ENCODE measurements at places on chromosomes 7 and 10.

GRCh38 chr7:81583882-81584533, 185.8 kb downstream of the HGF start:
- no peak for DNase-seq

DNA sequence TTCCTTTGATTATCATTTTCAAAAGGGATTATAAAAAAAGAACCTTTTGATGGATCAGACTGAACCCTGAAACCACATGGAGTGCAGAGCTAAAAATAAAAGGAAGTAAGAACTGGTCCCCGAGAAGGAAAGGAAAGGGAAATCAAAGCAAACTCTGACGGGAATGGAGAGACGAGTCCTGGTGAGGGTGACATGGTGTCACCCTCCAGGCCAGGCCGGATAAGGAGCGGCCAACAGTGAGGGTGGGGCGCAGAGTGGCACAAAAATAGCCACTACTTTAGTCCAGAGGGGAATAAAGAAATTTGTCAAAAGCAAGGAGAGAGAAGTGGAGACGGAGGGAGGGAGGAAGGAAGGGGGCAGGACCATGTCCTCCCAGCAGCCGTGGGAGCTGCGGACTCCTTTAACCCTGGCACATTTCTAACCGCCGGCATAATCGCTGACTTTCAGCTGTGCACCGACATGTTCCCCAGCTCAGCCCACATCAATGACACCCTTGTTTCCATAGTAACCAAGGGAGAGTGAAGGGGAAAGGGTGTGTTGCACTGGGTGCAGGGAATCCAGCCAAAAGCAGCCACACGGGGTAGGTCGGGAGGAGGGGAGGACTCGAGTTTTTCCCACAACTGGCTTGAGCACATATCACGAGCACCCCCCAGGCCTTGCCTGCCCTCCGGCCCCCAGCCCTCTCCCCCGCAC, 29.7 kb downstream of the TRIM8 start:
- peak; percentile 48 for DNase-seq

DNA sequence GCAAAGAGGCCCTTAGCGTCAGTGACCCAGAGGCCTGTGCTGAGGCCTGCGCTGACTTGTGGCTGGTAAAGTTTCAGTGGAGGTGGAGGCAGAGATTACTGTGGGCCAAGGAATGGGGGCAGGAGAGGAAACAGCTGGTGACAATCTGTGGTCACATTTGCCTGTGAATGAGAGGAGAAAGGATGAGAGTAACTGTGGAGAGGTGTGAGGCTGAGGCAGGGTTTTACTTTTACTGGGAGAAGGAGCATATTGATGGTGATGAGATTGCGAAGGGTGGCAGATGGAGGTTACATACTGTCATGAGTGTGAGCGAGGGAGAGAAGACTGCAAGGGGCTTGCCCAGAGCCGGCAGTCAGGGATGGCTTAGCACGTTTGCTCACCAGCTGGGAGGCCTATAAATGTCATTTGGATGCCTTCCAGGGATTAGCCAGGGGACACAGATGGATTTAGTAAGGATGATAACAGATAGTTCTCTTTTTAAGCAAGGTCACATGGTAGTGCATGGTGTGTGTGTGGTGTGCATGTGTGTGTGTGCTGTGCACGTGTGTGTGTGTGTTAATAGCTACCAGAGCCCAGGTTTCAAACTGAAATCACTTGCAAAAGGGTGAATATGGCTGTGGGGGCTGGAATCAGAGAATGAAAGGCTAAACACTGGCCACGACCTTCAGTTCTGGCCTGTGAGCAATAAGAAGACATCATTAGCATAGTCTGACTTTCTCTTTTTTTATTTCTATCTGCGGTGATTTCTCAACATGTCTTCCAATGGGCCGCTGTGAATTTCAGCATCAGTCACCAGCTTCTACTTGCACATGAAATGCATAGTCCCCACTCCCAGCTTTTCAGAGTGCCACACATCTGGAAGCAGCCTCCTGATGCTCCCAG, 291.5 kb upstream of the ZNF32 start:
- DNase-seq: no peak

DNA sequence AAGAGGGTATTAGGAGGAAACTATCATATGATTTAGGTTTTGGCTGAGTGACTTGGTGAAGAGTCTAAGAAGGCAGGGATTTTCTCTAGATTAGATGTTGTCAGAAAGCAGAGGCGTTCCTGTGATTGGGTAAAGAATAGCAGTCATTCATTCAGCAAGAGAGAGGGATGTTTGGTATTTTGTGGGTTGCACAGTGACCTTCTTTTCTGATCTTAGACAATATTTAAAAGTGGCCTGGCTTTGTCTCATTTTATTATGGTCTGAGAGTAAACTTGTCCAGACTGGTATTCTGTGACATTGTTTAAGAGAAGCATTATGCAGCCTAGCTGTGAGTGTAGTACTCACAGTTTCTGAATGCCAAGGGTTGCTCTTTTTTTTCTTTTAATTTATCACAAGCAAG, 18.5 kb downstream of the HYAL4 start:
- DNase-seq: no peak

GRCh38 chr7:86747698-86748097, 104.0 kb downstream of the GRM3 start:
- DNase-seq: no peak

GRCh38 chr7:43072530-43072929, 39.9 kb upstream of the HECW1 start:
- DNase-seq: no peak

DNA sequence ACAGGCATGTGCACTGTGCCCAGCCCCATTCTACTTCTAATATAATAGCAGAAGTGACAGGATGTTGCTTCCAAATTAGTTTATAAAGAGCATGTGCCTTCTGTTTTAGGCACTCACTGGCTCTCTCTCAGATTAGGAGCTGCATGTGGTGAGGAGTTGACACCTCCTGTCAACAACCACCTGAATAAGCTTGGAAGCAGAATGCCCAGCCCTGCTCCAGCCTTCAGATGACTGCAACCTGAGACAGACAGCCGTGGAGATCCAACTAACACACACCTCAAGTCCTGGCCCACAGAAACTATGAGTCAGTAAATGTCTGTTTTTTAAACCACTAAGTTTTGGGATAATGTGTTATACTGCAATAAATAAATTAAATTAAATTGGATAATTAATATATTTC, 54.5 kb downstream of the PARD3 start:
- no peak for DNase-seq

DNA sequence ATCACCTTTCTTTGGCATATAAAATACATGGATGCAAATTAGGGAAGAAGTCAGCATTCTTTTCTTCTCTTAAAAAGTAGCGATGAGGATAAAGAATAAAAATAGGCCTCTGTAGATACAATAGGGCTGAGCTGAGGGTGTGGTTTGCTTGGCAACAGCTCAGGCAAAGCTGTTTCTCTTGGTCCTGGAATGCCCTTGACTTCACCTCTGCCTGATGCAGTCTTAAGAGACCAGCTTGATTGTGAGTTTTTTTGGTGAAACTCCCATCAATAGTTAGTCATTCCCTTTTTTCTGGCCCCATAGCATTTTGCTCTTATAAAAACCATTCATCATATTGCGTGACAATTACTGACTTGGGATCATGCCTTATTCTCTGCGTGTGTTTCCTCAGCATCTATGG, 42.1 kb upstream of the MKLN1 start:
- DNase-seq: no peak

DNA sequence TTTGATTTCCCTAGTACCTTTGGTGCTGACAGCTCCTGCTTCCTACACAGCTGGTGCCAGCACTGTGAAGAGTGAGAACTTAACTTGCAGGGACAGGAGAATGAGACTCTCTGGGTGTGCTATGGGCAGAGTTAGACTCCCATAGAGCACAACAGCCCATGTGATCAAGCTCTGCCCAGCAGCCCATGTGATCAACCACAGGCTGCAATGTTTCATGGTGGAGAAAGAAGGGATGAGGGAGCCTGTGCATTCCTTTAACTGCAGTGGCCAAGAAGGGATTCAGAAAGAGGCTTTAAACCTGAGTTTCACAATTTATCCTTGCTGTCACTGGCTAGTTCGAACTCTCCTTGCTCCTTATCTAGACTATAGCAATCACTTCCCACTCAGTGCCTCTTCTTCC, 10.0 kb upstream of the MEST start:
- no peak for DNase-seq

- no peak for DNase-seq
Observed at GRCh38 chr10:3064423-3064822, 2.9 kb upstream of the PFKP start.

GRCh38 chr7:17696422-17696821, 243.9 kb downstream of the SNX13 start:
- no peak for DNase-seq

DNA sequence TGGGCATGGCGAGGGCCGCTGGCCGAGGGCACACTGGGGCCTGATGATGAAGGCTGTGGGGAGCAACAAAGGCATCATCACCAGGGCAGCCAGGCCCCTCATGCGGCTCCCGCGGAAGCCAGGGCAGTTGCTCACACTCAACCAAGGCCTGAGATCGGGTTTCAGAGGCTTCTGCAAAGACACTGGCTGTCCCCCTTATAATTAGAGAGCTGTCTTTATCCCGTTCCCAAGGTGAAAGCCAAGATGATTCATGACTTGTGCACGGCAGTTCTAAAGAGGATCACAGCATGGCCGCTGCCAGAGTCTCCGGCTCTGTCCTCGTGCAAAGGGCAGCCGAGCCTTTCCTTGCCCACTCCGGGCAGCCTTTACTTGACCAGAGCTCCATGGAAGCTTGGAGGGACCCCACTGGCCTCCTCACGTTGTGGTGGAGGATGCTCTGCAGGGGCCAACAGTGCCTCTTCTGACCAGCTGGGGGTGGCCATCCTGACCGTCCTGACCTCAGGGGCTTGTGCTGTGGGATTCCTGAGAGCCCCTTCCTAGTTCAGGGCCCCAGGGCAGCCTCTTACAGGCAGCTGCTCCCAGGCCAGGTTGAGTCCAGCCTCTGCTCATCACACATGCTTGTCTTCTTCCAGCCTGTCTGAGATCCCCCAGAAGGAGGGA, 82.3 kb downstream of the PRKAG2 start:
- no peak for DNase-seq

DNA sequence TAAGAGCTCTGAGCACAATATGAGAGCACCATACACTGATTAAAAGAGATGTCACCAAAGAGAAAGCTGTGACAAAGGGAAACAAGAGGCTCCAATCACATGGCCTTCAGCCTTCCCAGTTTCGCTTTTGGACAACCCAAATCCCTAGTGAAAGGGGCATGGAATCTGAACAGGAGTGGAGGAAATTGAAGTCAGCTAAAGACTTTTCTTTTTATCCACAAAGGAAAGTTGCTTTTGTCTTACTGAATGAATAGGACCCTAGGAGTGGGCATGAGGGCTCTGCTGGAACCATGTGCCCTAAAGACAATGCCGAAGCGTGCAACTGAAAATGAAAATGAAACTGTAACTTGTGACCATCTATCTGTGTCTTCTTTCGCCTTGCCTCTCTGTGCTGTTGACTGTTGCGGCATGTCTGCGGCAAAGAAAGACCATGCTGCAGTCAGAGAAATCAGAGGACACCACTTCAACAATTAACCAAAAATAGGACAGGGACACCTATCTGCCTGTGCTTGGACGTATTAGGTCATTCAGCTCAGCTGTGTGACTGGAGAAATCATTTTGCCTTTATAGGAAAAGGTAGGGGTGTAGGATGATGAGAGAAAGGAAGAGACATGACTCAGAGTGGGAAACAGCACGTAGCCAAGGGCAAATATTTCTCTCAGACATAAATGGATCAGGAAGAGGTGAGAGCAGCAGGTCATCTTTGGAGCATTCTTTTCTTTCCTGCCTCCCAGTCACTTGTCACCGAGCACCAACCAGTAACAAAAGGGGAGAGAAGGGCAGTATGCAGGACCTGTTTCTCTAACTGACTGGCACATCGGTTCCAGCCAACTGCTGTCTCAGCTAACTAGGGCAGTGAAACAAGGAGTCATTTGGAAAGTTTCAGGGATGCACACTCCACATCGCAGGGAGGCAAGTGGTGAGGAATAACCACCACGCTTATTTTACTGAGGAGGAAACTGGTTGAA, 12.3 kb downstream of the CAV2 start:
- no peak for DNase-seq

DNA sequence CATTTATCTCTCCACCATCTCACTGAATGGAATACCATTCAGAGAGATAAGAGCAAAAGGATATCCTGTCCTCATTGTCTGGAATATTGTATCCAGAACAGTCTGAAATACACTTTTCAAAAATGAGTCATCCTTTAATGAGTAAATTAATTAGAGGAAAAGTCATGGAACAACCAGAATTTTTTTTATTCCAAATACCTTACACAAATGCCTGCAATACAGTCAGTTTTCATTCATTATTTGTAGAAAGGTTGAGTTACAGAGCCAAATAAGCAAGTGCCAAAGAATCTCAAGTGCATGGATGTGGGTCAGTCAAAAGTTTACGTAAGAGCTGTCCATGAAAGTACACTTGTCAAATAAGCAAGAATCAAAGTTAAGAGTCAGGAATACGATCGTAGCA, 482.6 kb downstream of the IPMK start:
- DNase-seq: no peak

- no peak for DNase-seq
Observed at GRCh38 chr10:74223755-74224529, 72.9 kb downstream of the ADK start.

GRCh38 chr10:28850784-28851183, 173.5 kb downstream of the BAMBI start:
- DNase-seq: no peak

GRCh38 chr10:32061440-32061839, 5.2 kb upstream of the KIF5B start:
- no peak for DNase-seq

- peak; percentile 79 for DNase-seq
Observed at GRCh38 chr10:43138021-43138756, at the start of gene CSGALNACT2. Gene CSGALNACT2 (plus strand): TSS chr10:43138445. CDS start chr10:43155150, 16,705 bp downstream.

DNA sequence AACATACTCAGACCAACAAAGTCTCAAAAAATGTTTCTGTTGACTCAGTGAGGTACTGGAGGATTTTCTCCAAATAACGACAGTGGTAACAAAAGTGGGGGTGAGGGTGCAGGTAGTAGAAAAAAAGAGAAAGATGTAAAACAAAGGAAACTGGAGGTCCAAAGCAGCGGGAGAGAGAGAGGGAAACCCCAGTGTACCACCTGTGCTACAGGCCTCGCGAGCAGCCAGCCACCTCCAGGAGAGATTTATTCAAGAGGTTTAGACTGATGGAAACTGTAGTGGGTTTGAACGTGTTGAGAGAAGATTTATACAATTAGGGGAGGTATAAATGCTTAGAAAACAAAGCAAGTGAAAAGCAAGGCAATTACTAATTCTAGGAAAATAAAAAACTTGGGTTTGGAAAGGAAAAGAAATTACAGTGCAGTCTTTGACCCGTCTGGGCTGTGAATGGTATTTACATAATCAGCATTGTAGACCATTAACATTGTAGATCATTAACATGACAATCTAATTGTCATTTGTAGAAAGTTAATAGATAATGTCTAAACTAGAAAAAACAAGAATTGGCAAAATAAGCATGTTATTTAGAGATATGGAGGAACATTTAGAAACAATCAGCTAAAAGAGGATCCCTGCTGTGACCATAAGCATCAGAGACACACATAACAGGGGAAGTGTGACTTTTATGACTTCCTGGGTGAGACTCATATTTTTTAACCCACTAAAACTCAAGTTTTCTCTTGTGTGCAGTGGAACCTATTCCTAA, 180.0 kb downstream of the RELN start:
- no peak for DNase-seq

- no peak for DNase-seq
Observed at GRCh38 chr10:59839576-59839975, 66.8 kb downstream of the CCDC6 start.

- DNase-seq: no peak
Observed at GRCh38 chr10:44198780-44199097, 186.2 kb downstream of the CXCL12 start.

- DNase-seq: no peak
Observed at GRCh38 chr7:41103331-41103730, 599.6 kb downstream of the INHBA start.

- no peak for DNase-seq
Observed at GRCh38 chr7:70143075-70144044, 545.1 kb downstream of the AUTS2 start.

All from stimulated activated CD4-positive, alpha-beta T cell treated with anti-CD3 and anti-CD28 coated beads, TNF-alpha, amount 100 ng/mL, for 1 hour (primary cell).